NB4 (cell line): ENCODE measurements at places on chromosomes 12 and 14.

DNA sequence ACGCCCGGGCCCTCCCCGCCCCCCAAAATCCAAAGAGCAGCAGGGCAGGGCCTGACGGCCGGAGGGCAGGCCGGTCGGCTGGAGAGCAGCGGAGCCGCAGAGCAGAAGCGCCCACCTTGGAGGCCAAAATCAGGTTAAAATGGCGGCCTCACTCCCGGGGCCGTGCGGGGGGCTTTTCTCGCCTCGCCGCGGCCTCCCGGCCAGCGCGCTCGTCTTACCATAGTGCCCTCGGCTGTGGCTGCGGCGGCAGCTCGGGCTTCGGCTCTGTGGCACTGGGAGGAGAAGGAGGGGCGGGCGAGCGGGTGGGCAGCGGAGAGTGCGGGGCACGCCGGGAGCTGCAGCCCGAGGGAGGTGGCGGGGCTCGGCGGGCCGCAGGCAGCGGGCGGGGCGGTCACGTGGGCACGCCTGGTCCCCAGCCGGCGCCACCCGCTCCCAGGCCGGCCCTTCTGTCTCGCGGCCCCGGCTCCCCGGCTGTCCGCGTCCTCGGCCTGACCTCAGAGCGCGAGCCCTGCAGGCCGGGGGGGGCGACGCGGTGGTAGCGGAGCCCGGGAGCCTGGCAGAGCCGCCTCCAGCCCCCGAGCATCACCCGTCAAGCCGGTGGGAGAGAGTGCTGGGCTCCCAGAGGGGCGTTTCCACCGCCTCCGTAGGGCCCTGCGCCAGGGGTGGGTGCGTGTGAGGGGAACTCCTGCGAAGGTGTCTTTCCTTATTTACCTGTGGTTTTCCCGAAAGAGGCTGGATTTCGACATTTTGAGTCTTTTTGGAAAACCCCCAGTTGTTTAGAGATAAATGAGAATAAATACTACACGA lies at the start of gene CFL2:
TSS of gene CFL2 (minus strand) at position 274 of the 807 bp plus-strand sequence. CDS start at position 221, 53 bp downstream.
- peak; percentile 83 for DNase-seq

GRCh38 chr12:94789510-94790225 lies 139.3 kb upstream of the TMCC3 start:
- no peak for DNase-seq

- peak; percentile 63 for DNase-seq
Observed at GRCh38 chr12:29889737-29890136, 106.0 kb upstream of the TMTC1 start.

GRCh38 chr12:94163850-94164249 lies 15.5 kb downstream of the PLXNC1 start:
- peak; percentile 24 for DNase-seq

- no peak for DNase-seq
Observed at GRCh38 chr12:24256684-24257083, 307.2 kb upstream of the SOX5 start.

GRCh38 chr12:13045816-13046215 lies 1.6 kb downstream of the FAM234B start:
- no peak for DNase-seq

- peak; percentile 91 for DNase-seq
Observed at GRCh38 chr14:75542588-75543091, 20.4 kb downstream of the BATF start.

- DNase-seq = no peak
Observed at GRCh38 chr12:13273850-13274249, 77.3 kb downstream of the EMP1 start.

GRCh38 chr14:98951521-98952152 lies 320.4 kb downstream of the BCL11B start:
- no peak for DNase-seq

- DNase-seq = no peak
Observed at GRCh38 chr12:42809226-42809625, 219.7 kb upstream of the PRICKLE1 start.

- peak; percentile 43 for DNase-seq
Observed at GRCh38 chr14:96098309-96098998, 59.3 kb downstream of the C14orf132 start.

GRCh38 chr12:91143206-91143605 lies 31.9 kb upstream of the LUM start:
- DNase-seq = no peak

DNA sequence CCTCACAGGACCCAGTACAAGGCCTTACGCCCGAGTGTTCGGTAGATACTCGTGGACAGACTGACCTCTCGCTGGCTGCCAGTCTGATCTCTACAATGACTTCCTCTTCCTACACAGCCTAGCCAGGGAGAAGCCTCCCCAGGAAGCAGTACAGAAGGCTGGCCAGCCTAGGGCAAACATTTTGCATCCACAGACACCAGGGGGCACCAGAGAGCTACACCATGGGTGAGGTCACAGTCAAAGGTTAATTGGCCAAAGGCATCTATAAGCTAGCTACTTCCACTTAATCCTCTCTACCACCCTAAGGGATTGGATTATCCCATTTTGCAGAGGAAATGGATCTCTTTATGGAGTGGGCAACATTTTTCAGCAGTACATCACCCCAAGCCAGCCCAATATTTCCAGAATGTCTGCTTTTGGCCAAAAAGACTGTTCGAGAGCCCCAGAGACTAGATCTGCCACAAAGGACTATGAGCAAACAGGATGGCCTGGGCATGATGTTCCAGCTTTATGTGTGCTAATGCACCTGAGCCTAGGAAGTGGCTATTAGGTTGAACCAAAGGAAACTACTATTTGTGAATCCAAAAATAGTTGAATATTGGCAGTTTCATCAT lies 14.6 kb upstream of the PNMA1 start:
- peak; percentile 92 for DNase-seq

GRCh38 chr12:32312049-32312670 lies 87.2 kb upstream of the FGD4 start:
- DNase-seq = peak; percentile 71

GRCh38 chr12:65951697-65952096 lies 127.4 kb downstream of the HMGA2 start:
- no peak for DNase-seq

- DNase-seq = no peak
Observed at GRCh38 chr12:29796823-29797263, 13.1 kb upstream of the TMTC1 start.

DNA sequence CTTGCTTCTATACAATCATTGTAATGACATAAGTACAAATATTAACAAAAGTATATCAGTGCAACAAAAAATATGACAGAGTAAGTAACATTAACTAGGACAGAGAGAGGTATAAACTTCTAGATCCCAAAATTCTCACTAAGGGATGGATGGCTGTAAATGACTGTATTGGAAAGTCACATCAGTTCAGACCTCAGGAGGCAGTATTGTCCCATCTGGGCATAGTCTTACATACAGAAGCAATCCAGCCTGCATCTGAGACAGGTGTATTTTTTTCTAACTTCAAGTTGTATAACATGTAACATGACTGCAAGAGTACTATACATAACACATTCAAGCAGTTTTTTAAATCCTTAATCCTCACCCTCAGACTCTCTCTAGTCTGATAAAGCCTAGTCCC lies 99.0 kb downstream of the GARIN6 start:
- peak; percentile 6 for DNase-seq

DNA sequence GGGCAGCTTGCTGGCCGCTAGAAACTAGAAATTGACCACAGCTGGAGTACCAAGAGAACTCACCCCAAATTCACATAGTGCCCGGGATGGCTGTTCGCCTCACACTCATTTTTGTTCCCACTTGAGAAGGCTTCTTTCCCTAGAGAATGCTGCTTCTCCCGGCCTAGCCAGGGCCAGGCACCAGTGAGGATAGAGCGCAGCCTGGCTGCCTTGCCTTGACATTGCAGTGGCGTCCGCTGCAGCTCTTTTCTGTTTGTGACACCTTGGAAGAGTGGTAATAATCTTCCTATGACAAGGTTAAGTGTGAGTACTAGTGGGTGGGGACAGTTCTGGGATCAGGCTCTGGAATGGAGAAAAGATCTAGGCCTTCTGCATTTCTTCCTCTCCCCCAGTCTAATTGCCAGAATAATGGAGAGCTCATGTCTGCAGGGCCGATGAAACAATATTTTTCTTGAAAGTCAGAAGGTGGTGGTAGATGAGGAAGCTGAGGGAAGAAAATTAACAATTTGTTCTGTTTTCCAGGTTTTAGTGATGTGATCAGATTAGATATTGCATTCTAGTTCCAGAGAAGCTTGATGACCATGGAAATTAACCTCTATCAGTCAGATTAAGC lies 3.7 kb downstream of the TMEM253 start:
- DNase-seq = peak; percentile 85

- no peak for DNase-seq
Observed at GRCh38 chr12:15540005-15540404, 217.7 kb downstream of the PTPRO start.

DNA sequence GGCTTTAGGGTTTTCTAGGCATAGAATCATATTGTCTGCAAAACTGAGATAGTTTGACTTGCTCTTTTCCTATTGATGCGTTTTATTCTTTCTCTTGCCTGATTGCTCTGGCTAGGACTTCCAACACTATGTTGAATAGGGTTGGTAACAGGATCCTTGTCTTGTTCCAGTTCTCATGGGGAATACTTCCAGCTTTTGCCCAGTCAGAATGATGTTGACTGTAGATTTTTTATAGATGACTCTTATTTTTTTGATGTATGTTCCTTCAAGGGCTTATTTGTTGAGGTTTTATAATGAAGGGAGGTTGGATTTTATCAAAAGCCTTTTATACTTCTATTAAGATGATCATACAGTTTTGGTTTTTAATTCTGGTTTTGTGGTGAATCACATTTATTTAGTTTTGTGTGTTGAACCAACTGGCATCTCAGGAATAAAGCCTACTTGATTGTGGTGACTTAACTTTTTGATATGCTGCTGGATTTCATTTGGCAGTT lies 478.2 kb downstream of the TMEM117 start:
- DNase-seq = no peak

- DNase-seq = no peak
Observed at GRCh38 chr14:69631509-69631908, 20.1 kb downstream of the SUSD6 start.

GRCh38 chr14:75289840-75290388 lies 11.3 kb downstream of the FOS start:
- DNase-seq = no peak

DNA sequence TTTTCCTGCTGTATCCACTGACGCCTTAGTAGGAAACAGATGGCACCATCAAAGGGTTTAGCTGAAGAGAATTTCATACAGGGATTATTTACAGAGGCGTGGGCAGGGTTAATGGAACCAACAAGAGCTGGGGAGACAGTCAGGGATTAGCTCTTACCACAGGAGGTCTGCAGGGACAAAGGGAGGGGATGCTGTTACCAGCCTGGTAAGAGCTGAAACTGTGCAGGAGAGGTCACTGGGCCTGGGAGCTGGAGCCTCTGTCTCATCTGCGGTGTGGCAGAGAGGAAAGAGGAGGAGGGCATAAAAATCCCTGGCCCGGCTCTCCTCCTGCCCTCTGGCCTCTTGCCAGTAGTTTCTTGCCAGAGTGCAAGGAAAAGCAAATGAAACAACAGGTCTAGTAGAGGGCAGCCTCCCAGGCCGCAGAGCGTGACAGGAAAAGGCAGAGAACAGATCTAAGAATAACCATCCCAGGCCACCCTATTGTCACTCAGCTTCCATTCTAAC lies 18.9 kb upstream of the POC1B start:
- DNase-seq = no peak

DNA sequence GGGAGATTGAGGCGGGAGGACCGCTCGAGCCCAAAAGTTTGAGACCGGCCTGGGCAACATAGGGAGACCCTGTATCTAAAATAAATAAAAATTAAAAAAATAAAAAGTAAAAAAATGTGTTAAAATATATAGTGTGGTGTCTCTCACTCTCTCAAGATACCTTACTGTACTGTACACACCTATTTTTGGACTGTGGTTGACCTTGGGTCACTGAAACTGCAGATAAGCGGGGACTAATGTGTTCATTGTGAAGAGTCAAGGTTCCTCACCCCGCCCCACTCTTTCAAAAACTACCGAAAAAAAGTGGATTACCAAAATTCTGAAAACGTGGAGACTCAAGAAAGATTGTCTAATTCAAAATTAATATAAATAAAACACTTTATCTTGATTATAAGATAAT lies 1.0 kb upstream of the TAS2R13 start:
- no peak for DNase-seq

- DNase-seq = peak; percentile 14
Observed at GRCh38 chr12:100926669-100927248, 132.2 kb downstream of the ANO4 start.

- no peak for DNase-seq
Observed at GRCh38 chr12:32331133-32331532, 68.2 kb upstream of the FGD4 start.

DNA sequence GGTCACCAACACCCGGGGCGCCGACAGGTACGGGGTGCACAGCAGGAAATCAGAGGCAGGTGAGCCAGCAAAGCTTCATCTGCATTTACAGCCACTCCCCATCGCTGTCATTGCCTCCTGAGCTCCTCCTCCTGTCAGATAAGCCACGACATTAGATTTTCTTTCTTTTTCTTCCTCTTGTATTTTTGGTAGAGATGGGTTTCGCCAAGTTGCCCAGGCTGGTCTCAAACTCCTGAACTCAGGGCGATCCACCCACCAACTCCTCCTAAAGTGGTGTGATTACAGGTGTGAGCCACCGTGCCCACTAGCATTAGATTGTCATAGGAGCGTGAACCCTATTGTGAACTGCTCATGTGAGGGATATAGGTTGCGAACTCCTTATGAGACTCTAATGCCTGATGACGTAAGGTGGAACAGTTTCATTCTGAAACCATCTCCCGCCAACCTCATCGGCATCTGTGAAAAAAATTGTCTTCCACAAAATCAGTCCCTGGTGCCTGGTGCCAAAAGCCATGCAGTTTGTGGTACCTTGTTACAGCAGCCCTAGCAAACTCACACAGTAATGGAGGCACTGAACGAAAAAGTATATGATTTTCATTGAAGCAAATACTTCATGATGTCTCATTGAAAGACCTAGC lies 1.5 kb downstream of the STYK1 start:
- no peak for DNase-seq

DNA sequence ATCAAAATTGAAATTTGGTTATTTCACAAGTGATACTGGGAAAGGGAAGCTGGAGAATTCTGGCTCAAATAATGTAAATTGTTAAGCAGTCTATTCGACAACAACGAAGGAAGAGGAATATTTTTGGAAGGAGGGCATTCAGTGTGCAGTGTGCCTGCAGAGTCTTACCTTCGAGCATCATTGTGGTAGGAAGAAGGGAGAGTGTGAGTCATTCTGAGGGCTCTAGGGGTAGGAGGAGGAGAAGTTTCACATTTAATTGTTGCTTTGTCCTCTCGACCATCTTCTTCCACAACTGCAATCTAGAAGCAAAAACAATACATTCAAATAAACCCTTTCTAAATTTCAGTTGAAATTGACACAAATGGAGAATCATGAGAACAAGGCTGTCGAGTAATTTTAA lies 263.0 kb downstream of the ACSS3 start:
- DNase-seq = no peak

DNA sequence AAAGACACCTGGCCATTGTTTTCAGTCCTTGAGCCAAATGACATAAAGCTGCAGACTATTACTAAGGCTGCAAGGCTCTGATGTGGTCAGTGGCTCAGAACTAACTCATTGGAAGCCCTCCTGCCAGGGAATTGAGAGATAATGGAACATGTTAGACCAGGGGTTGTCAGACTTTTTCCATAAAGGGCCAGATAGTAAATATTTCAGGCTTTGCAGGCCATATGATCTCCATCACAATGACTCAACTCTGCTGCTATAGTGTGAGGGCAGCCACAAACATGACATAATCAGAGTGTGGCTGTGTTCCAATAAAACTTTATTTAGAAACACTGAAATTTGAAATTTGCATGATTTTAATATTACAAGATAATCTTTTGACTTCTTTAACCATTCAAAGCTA lies 140.3 kb downstream of the TMEM30B start:
- DNase-seq = no peak
